ENCODE measurements at places on chromosomes 2 and 18.

DNA sequence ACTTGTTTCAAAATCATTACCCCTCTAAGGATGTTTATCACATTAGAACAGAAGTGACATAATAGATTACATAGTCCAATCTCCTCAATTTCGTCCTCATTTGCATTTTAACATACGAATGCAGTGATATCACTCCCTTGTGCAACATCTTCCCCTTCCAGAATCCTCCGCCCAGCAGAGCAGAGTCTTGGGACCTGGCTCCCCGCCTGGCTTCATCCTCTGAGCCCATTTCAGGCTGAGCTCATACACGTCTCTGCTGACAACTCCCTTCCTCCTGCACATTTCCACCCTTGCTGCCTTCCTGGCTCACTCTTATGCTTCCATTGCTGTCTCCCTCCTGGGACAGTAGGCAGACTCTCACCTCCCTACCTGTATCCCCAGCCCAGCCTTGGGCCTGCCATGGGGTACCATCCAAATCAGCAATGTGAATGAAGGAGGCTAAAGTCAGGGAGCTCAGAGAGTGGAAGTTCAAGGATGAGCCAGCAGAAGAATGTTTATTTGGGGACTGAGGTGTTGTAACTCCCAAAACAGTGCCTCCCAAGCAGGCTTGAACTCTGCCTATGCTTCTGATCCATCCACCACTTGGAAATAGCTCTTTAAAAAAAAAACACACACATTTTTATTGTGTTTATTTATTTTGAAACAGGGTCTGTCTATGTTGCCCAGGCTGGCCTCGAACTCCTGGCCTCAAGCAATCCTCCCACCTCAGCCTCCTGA is 165.2 kb downstream of the TMEM200C start:
- DNase-seq: no peak

DNA sequence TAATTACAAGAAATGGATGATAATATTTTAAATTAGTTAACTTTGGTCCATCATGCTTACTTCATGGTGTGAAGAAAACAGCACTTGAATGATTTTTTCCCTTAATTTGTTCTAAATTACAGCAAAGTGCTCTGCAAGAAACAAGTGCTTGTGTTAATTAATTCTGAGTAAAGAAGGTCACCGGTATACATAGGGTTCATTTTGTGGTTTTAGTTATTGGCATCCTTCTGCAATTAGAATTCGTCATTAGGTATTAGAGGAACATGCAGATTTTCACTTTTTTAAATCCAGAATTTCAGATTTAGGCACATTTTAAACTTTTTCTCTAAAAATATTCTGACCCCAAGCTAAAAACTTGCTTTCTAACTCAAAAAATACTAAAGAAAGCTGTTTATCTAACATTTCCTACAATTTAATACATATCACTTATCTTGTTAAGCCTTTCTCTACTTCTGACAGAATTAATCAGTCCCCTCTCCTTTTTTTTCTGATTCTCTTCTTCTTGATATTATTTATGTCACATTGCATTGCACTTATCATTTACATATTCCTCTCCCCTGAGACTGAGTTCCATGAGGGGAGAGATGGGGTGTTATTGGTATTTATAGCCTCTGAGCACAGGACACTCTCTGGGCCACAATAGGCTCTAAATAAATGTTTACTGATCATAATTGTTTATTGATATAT is 129.2 kb downstream of the PLA2R1 start:
- DNase-seq: no peak

- no peak for DNase-seq
Observed at GRCh38 chr2:66508484-66509071, 73.7 kb downstream of the MEIS1 start.

DNA sequence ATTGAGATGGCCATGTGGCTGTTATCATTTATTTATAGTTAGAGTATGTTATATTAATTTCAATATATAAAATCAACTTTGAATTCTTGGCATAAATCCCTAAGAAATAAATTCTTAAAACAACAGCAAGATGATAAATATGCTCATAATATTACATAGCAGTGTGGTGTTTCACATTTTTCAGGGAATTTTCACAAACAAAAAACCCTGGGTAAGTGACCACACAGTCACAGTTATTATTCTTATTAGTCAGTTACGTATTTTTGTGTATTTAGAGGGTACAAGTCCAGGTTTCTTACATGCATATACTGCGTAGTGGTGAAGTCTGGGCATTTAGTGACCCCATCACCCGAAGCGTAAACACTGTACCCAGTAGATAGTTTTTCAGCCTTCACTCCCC is 289.5 kb upstream of the REV1 start:
- no peak for DNase-seq

DNA sequence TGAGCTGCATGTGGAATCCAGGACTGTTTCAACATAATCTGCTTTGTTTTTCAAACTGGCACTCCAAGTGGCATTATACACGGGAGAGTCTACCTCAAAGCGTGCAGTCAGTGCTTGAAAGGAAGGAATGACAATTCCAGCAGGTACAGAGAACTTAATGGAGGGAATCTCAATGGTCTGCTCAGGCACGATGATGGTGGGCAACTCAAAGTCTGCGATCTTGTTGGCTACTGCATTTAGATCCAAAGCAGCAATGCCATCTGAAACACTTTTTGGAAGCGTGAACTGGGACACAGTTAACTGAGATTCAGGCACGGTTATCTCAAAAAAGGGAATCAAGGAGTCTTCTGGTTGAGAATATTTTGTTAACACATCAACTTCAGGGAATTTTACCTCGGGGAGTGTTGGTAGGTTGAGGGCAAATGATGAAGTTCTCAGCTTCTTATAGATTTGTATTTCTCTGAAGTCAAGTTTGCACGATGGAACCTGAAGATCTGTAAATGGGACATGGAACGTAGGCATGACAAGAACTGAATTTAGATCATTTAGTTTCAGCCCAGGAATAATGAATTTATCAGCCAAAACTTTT is 38.7 kb downstream of the APOB start:
- no peak for DNase-seq

DNA sequence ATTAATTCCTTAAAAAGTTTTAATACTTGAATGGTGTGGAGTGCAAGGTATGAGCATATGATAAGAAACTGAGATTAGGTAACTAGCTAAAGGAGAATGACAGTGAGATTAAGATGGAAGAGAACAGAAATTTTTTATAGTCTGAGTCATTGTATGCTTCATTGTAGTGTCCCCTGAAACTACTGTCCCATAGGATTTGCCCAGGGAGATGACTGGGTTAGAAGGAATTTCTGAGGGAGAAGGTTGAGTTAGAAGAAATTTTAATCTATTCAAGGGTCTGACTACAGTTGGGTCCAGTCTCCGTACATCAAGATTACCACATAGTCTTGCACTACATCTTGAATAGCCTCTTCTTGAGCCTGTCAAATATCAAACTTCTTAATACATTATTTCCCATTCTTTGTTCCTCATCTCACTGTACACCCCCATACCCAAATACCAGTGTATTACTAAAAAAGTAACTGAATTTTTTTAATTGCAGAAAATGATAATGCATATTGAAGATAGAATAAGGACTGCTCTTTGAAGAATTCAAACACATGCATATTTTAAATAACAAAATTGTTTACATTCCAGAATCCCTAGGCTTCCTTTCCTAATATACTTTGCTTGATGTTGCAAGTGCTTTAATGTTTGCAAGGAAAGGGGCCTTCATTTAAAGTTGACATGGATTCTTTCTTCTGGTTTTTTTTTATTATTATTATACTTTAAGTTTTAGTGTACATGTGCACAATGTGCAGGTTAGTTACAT is 314.3 kb upstream of the COL3A1 start:
- DNase-seq: no peak

DNA sequence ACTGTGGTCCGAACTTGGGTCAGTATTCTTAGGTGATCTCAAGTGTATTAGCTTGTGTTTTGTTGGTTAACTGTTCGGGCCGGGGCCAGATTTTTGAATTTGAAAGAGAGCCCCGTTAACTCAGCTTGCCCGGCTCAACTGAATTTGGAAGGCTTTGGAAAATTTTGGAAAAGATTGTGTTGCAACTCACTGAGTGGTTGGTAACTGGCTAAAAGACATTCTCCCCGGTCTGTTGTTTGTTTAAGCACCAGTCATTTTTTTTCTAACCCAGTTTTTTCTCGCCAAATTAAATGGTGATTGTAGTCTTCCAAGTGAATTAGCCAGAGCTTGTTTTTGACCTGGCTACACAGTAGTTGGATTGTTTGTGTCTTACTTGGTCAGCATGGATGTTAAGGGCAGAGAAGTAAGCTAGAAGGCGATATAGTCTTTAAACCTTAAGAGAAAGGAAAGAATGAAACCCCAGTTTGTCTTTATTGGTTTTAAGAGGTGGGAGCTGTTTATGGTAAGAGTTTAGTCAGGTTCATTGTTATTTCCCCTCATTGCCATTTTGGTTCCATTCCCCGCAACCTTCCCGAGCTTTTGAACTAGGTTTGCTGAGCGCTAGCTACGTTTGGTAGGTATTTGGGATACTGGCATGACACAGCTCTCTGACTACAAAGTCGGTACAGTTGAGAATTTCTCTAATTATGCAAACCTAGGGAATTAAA is 2.4 kb downstream of the MAP4K4 start:
- DNase-seq: no peak

DNA sequence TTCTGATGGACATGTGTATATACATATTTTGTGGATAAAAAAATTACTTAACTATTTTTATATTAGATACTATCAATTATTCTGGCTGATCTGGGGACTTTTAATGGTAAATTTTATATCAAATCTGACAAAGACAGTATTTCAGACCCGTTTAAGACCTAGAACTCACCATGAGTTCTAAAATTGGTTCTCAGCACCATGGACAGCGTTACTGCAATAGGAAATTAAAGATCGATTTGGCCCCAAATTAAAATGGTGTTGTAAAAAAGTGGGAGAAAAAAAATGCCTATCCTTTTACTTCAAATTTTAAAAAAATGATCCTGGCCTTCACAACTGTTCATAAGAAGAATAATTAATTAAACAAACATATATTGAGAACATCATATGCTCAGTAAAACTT is 919 bp upstream of the SCN2A start:
- no peak for DNase-seq

DNA sequence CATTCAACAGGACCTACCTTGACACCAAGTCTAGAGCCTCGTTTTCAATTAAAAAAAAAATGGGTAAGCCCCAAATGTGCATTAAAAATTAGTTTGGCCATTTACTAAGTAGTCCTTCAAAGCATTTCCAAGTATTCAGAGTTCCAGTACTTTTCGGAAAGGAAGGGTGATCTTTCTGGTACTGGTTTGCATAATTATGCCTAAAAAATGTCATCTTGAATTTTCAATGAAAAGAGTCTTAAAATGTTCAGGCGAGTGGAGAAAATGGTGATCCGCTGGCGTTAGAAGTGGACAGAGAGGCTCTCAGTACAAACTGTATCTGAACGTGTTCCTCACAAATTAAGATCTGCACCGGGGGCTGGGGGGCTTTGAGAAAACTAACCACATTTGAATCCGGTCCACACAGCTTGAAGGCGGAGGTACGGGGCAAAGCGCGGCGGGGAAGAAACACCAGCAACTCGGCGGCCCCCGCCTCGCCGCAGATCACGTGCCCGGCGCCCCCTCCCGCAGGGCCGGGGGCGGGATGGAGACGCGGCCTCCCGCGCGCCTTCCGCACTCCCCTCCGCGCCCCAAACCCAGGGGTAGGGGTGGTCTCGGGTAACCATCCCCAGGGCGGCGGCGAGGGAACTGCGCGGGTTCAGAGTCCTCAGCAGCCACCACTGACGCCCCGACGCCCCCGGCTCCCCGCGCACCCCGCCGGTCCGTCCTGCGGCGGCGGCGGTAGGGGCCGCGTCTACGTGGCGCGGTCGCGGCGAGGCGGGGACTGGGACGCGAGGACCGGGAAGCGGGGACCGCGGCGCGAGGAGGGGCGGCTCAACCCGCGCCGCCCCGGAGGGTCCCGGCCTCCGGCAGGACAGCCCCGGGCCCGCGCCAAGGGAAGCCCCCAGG is 564 bp downstream of the LPIN2 start:
- peak; percentile 79 for DNase-seq

DNA sequence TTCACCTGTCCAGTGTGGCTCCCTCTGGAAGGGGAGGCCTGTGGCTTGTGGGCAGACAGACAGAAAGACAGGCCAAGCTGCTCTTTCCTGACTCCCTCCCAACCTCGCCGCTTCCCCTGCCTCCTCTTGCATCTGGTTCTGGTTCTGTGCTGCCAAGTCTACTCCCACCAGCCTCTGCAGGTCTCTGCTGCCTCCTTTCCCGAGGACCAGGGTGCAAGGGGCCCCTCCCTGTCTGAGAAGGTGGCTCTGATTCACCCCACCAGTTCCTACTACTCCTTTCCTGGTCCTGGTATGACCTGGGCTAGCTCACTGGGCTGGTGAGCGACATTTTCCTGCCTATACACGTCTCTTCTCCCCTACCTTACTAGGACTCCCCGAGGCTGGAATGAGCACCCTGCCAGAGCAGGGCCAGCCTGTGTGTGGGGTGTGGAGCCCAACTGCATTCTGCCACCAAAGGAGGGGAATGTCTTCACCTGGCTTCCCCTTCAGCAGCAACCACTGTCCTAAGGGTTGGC is 238.5 kb downstream of the CELF4 start:
- no peak for DNase-seq

- no peak for DNase-seq
Observed at GRCh38 chr2:182852801-182853200, 13.6 kb downstream of the FRZB start.

- DNase-seq: no peak
Observed at GRCh38 chr2:66960161-66960560, 437.0 kb upstream of the ETAA1 start.

DNA sequence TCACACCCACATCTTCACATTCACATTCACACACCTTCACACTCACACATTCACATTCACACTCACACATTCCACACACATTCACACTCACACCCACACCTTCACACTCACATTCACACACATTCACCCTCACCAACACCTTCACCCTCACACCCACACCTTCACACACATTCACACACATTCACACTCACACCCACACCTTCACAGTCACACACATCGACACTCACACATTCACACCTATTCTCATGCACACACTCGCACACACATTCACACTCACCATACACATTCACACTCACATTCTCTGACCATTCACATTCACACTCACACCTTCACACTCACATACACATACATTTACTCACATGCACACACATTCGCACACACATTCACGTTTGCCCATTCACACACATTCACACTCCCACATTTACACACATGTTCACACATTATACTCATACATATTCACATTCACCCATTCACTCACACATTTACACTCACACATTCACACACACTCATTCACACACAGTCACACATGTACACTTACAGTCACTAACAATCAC is 62.7 kb downstream of the BIN1 start:
- DNase-seq: no peak

DNA sequence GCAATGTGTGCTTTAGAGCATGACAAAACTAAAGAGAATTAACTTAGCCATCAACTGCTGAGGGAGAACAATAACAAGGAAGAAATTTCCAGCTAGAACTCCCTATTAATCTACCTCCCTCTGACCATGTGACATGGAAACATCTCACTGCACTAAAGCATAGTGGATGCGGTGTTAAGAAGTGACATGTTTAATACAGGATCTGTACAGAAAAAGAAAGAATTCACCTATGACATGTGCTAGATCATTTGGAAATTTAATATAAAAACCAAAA is 202.3 kb upstream of the KLHL14 start:
- no peak for DNase-seq

- DNase-seq: no peak
Observed at GRCh38 chr2:53740170-53740569, 27.4 kb upstream of the CHAC2 start.
